ENCODE measurements at places on chromosomes 4 and X.

DNA sequence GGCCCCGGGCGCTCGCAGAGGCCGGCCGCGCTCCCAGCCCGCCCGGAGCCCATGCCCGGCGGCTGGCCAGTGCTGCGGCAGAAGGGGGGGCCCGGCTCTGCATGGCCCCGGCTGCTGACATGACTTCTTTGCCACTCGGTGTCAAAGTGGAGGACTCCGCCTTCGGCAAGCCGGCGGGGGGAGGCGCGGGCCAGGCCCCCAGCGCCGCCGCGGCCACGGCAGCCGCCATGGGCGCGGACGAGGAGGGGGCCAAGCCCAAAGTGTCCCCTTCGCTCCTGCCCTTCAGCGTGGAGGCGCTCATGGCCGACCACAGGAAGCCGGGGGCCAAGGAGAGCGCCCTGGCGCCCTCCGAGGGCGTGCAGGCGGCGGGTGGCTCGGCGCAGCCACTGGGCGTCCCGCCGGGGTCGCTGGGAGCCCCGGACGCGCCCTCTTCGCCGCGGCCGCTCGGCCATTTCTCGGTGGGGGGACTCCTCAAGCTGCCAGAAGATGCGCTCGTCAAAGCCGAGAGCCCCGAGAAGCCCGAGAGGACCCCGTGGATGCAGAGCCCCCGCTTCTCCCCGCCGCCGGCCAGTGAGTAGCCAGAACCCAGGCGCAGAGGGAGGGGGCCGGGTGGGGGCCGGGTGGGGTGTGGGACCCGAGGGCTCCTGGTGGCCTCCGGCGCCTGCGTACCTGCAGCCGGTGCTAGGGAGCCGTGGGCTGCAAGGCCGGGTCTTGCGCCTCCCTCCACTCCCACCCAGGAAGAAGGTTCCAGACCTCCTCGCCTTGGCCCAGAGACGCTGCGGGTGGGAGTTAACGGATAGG lies 534 bp downstream of the MSX1 start:
- DNase-seq: peak; percentile 15

DNA sequence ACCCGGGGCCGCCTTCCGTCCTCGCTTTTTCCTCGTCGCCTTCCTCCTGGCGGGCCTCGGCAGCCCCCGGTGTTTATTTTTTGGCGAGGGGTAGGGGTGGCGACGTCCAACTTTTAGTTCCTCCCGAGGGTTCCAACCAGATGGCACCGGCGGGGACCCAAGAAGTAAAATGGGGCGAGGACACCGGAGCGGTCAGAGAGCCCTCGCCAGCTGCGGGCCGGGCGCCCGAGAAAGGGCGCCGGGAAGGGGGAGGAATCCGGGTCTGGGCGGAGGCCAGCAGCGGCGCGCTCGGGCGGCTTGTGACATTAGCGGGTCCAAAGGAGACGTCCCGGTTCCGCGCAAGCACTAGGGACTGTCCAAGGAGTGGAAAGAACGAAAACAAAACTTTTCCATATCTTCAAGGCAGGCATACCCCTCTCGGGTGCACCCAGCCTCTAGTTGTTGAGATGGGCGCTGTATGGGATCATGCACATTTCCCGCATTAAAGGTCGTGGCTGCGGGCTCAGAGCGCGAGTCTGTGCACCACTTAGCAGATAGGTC lies 691 bp upstream of the USP46 start:
- peak; percentile 60 for DNase-seq

- DNase-seq: no peak
These were observed 4.1 kb downstream of the SH3BP2 start for GRCh38 chr4:2796849-2797544.

- DNase-seq: no peak
These were observed 56.8 kb downstream of the LGI2 start for GRCh38 chr4:24973747-24974601.

DNA sequence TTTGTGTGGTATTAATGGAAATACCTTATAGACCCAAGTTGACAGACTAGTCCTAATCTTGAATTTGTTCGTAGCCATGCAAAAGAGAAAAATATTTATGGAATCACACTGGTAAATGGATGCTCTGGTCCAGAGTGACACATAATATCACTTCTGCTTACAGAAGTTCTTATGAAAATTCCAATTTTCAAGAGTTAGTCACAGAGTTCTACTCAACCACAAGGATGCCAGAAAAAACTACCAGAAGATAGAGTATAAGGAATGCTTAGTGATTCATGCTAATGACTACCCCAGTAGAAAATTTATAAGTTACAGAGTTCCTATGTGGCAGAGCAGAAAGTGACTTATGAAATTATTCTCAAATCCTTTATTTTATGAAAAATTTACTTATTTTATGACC lies 1384.8 kb downstream of the FAM133A start:
- DNase-seq: peak; percentile 65

DNA sequence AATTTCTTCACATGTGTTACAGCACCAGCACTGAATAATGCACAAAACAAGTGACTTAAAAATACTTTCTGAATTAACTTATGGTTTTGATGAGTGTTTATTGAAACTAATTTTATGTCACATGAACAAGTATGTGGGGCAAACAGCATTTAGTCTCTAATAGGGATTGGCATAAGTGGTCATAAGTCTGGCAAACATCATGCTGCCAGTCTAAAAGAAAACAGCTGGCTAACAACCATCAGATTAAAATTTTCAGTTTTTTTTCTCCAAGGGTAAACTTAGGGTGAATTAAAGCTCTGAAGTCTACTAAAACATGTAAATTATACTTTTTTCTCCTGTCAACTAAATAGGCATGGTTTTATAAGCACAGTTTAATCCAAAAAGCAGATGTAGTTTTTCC lies 1014.2 kb downstream of the FAT4 start:
- no peak for DNase-seq

GRCh38 chrX:39149761-39150160 lies 348.5 kb downstream of the MID1IP1 start:
- peak; percentile 23 for DNase-seq

GRCh38 chrX:119790977-119791436 lies 423 bp downstream of the RPL39 start:
- DNase-seq: peak; percentile 47

GRCh38 chr4:169351872-169352271 lies 81.1 kb upstream of the SH3RF1 start:
- DNase-seq: no peak

Data from mesenchymal stem cell (in vitro differentiated cells and primary cell).